T-helper 1 cell treated with Interleukin-12 subunit alpha and Interleukin-12 subunit beta and Interleukin-4 antibody, amounts not matched to agents 30 ng/mL and 1 ng/mL, for 36 hours (primary cell): ENCODE measurements at places on chromosomes 1 and 21. TPM values are rescaled to one million over a fixed set of nuclear protein-coding genes. Genes with fewer than 3 reads are reported as not detected.

Gene NPHP4
- 18.0 and 19.5 TPM in 2 replicates for total RNA-seq

Gene NMNAT2
- total RNA-seq: 0.05 and 0.46 TPM in 2 replicates

Gene C1orf56
- 1.0 and 1.2 TPM in 2 replicates for total RNA-seq

Gene ABCG1
- 20.7 and 21.5 TPM in 2 replicates for total RNA-seq
